ENCODE measurements at places on chromosomes 16 and 17. TPM values are rescaled to one million over a fixed set of nuclear protein-coding genes. Genes with fewer than 3 reads are reported as not detected.

The C16orf74 gene
- total RNA-seq = not detected

The ITGB4 gene
- not detected for total RNA-seq

The HOXB9 gene
- 0.78 TPM for total RNA-seq

The SPIRE2 gene
- 2.5 TPM for total RNA-seq

The OMG gene
- 1.4 TPM for total RNA-seq

The PSMB10 gene
- 259 TPM for total RNA-seq

The SHISA9 gene
- total RNA-seq = 0.11 TPM

The JPT1 gene
- total RNA-seq = 219 TPM

The SGSH gene
- 9.9 TPM for total RNA-seq

DNA sequence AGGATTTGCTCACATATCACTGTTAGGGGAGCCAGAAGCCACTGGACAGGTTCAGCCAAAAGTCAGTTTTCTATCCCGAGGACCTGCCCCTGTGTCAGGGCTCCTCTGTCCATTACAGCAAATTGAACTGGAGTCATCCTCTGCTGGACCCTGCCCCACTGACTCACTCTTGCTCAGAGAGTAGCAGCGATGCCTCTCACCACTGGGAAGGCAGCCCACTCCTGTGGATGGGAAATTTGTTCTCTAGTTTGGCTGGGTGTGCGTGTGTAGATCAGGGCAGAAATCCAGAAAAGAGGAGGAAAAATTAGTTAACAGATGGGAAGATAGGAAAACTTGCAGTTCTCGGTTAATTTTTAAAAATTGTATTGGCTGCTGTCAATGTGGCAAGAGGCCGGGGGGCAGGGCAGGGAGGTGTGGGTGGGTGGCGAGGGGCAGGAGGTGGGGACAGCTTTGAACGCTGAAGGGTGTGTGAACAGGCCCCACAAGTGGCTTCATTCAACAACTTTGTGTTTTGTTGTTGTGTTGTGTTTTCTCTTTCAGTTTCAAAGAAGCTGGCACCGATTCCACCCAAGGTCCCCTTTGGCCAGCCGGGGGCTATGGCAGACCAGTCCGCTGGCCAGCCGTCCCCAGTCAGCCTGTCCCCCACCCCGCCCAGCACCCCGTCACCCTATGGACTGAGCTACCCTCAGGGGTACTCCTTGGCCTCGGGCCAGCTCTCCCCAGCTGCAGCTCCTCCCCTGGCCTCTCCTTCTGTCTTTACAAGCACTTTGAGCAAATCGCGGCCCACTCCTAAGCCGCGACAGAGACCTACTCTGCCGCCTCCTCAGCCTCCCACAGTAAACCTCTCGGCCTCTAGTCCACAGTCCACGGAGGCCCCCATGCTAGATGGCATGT lies 33.6 kb downstream of the ELAC2 start:
- no peak overlapping the region for H3K27ac ChIP-seq
- H3K27me3 ChIP-seq = peaks cover 10% of the 10 kb centered on the region
- H3K36me3 ChIP-seq = no peaks in the 10 kb centered on the region

DNA sequence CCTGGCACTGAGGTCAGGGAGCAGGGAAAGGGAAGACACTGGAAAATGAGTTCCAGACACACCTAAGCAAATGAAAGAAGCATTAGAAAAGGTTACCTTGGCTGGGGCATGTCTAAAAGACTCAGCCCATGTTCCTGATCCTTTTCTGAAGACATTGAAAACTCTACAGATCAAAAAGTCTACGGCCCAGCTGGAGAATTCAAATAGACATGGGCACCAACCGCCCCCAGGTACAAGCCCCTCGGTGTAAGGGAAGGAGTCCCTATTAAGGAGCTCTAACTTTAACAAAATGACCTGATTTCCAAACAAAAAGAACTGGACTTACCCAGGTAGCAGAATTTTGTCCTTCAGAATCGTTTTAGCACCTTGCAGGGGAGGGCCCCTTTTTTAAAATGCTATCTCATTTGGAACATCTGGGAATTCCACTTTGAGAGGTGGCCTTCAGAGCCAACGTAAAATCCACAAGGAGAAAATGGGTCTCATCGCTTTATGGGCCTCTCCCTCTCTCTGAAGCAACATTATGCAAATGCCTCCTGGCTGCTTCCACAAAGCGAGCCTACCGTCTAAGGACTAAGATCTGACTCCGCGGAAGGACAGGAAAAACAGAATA lies 43.6 kb upstream of the RBFOX3 start:
- H3K4me3 ChIP-seq = no peak overlapping the region
- peaks cover 5% of the 10 kb centered on the region for H3K36me3 ChIP-seq
- H3K4me1 ChIP-seq = no peaks in the 10 kb centered on the region
- no peak for DNase-seq
- peaks cover 32% of the 10 kb centered on the region for H3K27me3 ChIP-seq

DNA sequence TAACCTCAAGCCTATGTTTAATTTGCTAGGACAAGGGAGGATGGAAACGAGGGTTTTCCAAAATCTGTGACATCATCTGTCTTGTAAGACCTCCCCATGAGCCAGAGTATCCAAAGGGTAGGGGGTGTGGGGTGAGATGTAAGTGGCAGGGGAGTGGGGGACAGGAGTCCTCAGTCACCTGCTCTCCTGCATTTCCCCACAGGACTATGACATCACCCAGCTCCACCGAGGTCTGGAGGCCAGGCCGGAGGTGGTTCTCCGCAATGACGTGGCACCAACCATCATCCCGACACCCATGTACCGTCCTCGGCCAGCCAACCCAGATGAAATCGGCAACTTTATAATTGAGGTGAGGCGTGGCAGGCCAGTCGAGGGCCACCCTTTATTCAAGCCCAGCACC lies 41.5 kb upstream of the CDH1 start:
- H3K27me3 ChIP-seq = no peaks in the 10 kb centered on the region
- no peak overlapping the region for H3K4me3 ChIP-seq
- H3K4me1 ChIP-seq = peaks cover 5% of the 10 kb centered on the region
- no peak overlapping the region for H3K27ac ChIP-seq

GRCh38 chr16:31265329-31266245 lies 5.8 kb downstream of the ITGAM start:
- peak overlapping the region; percentile 95 for H3K4me3 ChIP-seq
- H3K27me3 ChIP-seq = no peaks in the 10 kb centered on the region
- peaks cover 66% of the 10 kb centered on the region for H3K4me1 ChIP-seq
- H3K36me3 ChIP-seq = peaks cover 12% of the 10 kb centered on the region
- DNase-seq = peak; percentile 89

- DNase-seq = no peak
- H3K27me3 ChIP-seq = no peaks in the 10 kb centered on the region
- no peaks in the 10 kb centered on the region for H3K36me3 ChIP-seq
- no peak overlapping the region for H3K27ac ChIP-seq
Measured at GRCh38 chr17:76437467-76438402, 15.2 kb downstream of the UBE2O start.

- DNase-seq = no peak
- no peak overlapping the region for H3K4me3 ChIP-seq
- H3K4me1 ChIP-seq = no peaks in the 10 kb centered on the region
- no peaks in the 10 kb centered on the region for H3K36me3 ChIP-seq
- peaks cover 6% of the 10 kb centered on the region for H3K27me3 ChIP-seq
Measured at GRCh38 chr17:79374807-79375206, 236.0 kb downstream of the RBFOX3 start.

GRCh38 chr16:89022051-89022836 lies 45.2 kb upstream of the CBFA2T3 start:
- DNase-seq = peak; percentile 32
- no peak overlapping the region for H3K27ac ChIP-seq
- H3K36me3 ChIP-seq = peaks cover 17% of the 10 kb centered on the region
- no peak overlapping the region for H3K4me3 ChIP-seq
- H3K4me1 ChIP-seq = peaks cover 30% of the 10 kb centered on the region

DNA sequence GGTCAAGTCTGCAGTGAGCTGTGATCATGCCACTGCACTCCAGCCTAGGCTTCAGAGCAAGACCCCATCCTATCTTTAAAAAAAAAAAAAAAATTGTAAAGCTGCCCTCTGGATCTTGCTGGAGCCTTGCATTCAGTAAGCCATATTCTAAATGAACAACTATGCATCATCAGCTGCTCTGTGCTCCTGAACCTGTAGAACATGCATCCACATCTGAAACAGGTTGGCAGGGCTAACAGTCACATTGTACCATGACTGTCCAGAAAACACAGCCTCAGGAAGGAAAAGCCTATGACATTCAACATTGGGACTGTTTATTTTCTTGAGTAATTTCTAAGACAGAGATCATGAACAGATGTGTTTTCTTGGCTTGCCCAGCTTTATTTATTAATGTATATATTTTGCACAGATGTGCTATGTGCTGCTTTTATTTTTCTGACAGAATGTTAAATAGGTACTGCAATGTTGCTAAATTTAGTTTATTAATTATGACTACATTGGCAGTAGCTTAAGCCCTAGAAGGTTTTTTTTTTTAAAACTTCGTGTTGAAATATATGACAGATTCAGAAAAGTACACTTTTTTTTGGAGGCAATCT lies 19.8 kb downstream of the ACSF2 start:
- H3K4me1 ChIP-seq = peaks cover 7% of the 10 kb centered on the region
- no peaks in the 10 kb centered on the region for H3K27me3 ChIP-seq
- no peak overlapping the region for H3K27ac ChIP-seq
- no peaks in the 10 kb centered on the region for H3K36me3 ChIP-seq
- no peak overlapping the region for H3K4me3 ChIP-seq
- DNase-seq = no peak

DNA sequence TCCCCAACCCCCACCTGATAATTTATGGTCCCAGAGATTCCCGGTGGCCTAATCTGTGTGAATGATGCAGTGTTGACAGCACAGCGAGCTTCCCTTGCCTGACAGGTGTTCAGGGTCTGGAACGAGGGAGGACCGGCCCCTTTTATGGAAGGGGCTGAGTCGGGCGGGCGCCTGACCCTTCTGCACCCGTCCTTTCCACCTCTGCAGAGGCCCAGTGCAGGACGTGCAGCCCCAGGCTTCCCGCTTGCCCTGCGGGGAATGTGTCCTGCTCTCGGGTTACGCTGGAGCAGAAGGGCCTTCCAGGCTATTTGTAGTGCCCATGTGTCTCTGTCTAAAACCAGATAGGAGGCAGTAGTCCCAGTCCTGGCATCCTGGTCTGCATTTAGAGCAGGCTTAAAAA lies 16.2 kb downstream of the SMTNL2 start:
- H3K27ac ChIP-seq = no peak overlapping the region
- peak; percentile 39 for DNase-seq
- no peak overlapping the region for H3K4me3 ChIP-seq
- no peaks in the 10 kb centered on the region for H3K36me3 ChIP-seq
- H3K27me3 ChIP-seq = peaks cover 7% of the 10 kb centered on the region

DNA sequence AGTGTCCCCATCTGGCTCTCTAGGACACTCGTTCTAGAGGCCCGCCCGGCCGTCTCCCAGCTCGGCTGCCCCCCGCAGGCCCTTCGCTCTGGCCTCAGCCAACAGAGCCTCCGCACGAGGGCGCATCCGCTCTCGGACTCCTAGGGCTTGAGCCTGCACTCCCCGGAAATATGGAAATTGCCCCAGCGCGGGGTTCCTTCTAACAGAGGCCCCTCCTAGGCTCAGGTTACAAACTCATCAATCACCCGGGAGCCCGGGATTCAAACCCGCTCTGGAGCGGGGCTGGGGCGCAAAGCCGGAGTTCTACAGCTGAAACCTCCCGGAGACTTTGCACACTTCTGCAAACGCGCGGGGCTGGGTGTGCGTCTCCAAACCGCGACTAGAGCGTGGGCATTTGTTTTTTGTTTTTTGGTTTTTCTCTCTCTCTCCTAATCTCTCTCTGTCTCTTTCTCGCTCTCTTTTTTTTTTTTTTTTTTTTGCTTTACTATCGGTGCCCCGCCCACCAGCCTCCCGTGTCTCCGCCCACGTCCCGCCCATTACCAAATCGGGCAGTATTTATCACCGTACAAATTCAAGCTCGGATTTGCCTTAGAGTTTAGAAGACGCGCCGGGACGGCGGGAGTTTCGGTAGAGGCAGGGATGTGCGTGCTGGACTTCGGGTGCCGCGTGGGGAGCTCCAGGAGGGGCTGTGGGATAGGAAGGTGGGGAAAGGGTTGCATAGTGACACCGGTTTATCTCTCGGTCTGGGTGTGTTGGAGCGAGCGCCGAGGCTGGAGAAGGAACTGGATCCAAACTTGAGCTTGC lies 2.4 kb upstream of the FOXL1 start:
- H3K27me3 ChIP-seq = peaks cover 45% of the 10 kb centered on the region
- no peak for DNase-seq
- peak overlapping the region; percentile 73 for H3K4me3 ChIP-seq

DNA sequence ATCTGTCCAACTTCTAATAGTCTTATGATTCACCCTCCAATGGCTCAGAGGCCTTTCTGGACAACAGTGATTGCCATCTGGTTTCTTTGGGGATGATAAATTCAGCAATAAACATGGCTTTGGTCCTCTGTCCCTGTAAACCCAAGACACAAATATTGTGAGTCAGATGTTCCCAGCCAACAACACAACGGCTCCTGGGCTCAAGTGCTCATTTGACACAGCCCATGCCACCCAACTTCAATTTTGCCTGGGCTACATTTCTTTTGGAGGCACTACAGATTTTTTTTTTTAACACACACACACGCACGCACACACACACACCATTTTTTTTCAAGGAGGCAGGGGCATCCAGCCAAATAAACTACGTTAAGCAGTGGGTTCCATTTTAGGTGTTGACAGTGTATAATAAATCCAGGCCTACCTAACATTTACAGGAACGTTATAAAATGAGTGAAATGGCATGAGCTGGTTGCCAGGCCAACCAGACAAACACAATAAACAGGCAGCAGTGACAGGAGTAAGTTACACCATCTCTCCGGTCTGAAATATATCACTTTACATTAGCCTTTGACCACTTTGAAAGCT lies 939.9 kb upstream of the SOX9 start:
- H3K4me3 ChIP-seq = no peak overlapping the region
- no peaks in the 10 kb centered on the region for H3K4me1 ChIP-seq
- no peak for DNase-seq
- no peaks in the 10 kb centered on the region for H3K36me3 ChIP-seq

- H3K36me3 ChIP-seq = no peaks in the 10 kb centered on the region
- no peak overlapping the region for H3K27ac ChIP-seq
- peaks cover 30% of the 10 kb centered on the region for H3K27me3 ChIP-seq
- H3K4me1 ChIP-seq = no peaks in the 10 kb centered on the region
- no peak overlapping the region for H3K4me3 ChIP-seq
Measured at GRCh38 chr16:66662445-66663194, 33.9 kb downstream of the CMTM4 start.

GRCh38 chr16:50275428-50276325 lies 9.3 kb downstream of the ADCY7 start:
- H3K27me3 ChIP-seq = no peaks in the 10 kb centered on the region
- H3K36me3 ChIP-seq = peaks cover 8% of the 10 kb centered on the region
- H3K4me1 ChIP-seq = peaks cover 81% of the 10 kb centered on the region
- no peak for DNase-seq
- H3K4me3 ChIP-seq = peak overlapping the region; percentile 86

DNA sequence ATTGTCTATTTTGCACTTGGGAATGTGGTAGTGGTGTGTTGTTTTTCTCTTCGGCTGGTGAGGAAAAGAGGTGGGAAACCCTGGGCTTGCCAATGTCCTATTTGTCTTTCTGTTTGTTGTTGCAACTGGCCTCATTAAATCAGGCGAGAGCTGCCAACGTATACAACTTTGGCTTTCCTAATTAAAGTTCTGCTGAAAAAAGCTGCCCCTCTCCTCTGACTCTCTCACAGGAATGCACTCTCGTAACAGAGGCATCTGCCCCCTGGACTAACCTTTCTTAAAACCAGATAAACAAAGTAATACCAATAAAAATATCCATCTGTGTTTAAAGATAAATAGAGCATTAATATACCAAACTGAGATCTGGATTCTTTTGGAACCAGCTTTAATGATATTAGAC lies 7.8 kb downstream of the CDRT15 start:
- no peak overlapping the region for H3K4me3 ChIP-seq
- no peaks in the 10 kb centered on the region for H3K27me3 ChIP-seq
- no peak for DNase-seq
- H3K4me1 ChIP-seq = peaks cover 2% of the 10 kb centered on the region
- H3K27ac ChIP-seq = no peak overlapping the region

All from natural killer cell treated with Interleukin-12 subunit alpha and Interleukin-12 subunit beta and Interleukin-15 and Interleukin-18, amount 100 ng/mL, for 72 hours (primary cell).